Activated CD4-positive, alpha-beta T cell treated with anti-CD3 and anti-CD28 coated beads, Interleukin-10, Interleukin-2, amounts not matched to agents 100 ng/mL and 50 ng/mL, durations not matched to agents 16 hours and 8 hours (primary cell): ENCODE measurements at places on chromosomes 16 and 17.

GRCh38 chr16:52948946-52949345 lies 103.8 kb downstream of the CHD9NB start:
- DNase-seq: no peak

- DNase-seq: no peak
Measured at GRCh38 chr16:68724797-68725196, 12.3 kb upstream of the CDH1 start.

GRCh38 chr16:4142268-4142667 lies 26.0 kb upstream of the ADCY9 start:
- DNase-seq: peak; percentile 15

DNA sequence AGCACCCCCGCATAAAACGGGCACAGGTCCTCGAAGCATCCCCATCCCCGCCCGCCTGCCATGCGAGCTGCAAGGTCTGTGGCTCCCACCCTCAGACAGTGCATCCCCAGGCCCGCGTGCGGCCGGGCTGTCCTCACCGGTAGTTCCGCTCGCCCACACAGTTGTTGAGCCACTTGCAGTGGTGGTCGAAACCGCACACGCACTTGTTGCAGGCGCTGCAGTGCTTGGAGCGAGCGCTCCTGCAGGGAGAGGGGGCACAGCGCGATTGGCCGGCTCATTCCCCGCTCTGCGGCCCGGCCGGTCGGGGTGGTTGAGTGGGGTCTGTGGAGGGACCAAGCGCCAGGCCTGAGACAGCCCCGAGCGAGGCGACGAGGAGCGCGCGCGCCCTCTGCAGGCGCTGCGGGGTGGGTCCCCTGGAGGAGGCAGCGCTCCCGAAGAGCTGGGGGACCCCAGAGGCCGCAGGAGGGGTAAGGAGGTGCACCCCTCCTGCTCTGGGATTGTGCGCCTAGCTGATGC lies 6.0 kb upstream of the TPPP3 start:
- peak; percentile 65 for DNase-seq

- DNase-seq: no peak
Measured at GRCh38 chr16:15970743-15971439, 21.5 kb downstream of the ABCC1 start.

DNA sequence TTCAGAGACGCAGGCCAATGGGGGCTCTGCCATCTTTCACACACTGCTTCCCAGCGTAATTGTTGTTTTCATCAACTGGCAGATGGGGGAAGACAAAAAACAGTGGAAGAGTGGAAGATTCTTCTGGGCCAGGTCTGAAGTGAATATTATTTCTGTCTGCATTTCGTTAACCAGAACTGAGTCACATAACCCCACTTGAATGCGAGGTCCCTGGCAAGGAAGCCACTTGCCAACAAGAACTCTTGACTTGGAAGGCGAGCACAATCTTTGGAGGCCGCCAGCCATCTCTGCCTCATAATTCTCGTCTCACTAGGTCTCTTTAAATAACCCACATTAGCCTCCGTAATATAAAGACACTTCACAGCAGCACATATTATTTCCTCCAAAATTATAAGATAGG lies 75.4 kb downstream of the CYB561 start:
- DNase-seq: no peak

DNA sequence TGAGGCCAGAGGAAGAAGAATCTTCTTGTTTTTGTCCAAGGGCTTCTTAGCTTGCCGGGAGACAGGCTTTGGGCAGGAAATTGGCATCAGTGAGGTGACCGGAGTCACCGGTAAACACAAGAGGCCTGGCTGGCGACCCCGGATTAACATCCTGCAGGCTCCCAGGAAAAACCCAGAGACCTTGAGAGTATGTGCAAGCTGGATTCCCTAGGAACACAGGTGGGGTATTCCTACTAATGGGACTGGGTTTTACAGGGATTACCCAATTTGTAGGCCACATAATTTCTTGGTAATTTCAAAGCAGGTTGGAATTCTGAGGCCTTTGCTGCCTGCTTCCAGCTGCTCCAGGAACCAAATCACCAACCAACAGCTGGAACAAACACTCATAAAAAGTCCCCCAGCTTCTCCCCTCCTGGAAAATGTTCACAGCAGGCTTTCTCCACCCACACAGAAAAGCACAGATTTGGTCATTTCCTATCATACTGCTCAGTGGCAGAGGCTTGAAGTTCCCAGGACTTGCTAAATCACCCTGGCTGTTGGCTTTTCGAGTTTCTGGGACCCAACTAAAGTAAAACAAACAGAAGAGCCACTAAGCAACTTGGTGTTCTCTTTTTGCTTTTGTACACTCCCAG lies 258.8 kb downstream of the IRF8 start:
- no peak for DNase-seq
